ENCODE measurements at places on chromosomes 2 and 18.

- no peak for DNase-seq
Observed at GRCh38 chr18:12451428-12451827, 43.7 kb downstream of the PRELID3A start.

DNA sequence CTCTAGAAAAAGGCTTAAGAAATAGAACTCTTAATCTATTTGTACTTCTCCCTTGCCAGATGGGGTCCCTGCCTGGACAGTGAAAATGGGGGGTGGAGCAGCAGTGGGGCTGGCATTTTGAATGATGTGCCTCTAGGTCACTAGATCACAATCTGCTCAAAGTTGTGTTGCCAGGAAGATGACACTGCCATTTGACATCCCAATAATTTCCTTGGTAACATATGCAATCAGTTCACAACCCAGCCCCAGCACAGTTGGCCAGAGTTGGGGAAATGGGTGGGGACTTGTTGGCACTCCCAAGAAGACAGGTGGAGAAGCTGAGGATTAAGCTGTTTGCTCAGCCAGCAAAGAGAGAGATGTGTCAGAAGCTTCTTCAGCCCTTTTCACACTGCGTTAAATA lies 558.3 kb upstream of the KLHL29 start:
- DNase-seq, result peak; percentile 15

DNA sequence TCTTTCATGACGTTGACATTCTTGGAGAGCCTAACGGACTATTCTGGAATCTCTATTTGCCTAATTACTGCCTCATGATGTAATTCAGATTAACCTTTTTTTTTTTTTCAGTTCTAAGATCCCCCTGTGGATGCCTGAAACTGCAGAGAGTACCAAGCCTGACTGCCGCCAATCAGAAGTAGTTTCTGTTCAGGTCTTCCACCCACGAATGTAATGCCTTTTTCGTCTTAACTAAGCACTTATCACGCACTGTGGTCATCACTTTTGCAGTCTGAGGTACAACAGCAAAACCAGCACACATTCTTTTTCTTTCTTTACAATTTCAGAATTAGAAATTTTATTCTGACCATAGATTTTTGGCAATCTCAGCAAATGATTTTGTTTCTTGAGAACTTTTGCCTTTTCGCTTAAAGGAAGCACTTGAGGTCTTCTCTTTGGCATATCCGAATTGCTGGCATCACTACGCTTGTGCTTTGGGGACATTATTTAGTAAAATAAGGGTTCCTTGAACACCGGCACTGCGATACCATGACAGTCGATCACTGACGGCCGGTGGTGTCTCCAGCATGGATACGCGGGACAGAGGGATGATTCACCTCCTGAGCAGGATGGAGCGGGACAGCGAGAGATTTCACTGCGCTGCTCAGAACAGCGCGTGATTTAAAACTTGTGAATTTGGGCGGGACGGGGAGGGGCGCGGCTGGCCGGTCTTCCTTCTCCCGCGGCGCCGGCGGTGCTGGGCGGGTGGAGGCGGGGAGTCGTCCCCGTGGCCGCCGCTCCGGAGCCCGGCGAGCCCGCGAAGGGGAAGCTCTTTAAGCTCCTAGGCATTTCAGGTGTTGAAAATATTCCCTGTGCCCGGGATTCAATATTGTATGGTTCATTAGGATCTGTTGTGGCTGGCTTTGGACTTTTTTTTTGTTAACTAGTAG lies 32.0 kb upstream of the GPR55 start:
- DNase-seq, result no peak

DNA sequence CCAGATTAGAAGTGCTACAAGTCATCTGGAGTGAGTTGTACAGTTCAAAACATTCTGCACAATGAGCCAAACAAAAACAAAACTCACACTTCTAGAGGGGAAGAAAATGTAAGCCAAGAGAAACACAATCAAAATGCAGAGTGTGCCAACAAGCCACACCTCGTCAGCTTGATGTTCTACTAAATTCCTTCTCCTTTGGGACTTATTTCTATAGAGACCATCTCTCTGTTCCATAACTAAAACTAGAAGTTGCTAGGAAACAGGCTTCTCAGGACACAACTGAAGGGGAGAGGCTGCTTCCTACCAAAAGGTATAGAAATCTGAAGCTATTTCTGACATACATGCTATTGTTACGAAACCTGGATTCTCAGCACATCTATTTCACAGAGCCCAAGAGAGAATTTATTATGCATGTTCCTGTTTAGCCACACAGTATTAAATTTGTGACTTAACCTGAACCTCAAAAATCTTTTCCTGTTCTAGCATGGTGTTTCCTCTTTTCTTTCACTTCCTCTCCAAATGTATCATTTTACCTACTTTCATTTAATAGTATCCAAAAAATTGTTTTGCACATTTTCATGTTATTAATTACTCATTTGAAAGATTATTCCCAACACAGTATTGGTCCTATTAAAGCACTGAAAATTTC lies 211.4 kb upstream of the CCDC150 start:
- DNase-seq, result no peak

GRCh38 chr2:71925268-71926088 lies 222.2 kb downstream of the CYP26B1 start:
- DNase-seq, result no peak

DNA sequence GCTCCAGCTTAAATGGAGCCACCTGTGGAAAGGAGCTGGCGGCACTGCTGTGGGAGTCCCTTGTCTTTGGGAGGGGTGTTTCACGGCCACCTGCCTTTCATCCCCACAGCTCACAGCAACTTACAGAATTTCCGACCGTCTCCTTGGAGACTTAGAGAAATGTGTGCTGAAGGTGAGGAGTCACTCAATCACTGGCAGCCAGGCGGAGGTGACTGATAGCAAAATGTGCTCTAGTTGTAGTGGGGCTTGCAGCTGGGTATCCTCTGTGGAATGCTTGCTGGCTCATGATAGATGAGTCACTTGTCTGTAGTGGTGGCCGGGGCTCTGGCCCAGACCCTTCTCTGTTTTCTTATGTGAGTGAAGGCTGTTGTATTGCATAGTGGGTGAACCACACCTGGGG lies 110.7 kb downstream of the SH3RF3 start:
- DNase-seq, result no peak

DNA sequence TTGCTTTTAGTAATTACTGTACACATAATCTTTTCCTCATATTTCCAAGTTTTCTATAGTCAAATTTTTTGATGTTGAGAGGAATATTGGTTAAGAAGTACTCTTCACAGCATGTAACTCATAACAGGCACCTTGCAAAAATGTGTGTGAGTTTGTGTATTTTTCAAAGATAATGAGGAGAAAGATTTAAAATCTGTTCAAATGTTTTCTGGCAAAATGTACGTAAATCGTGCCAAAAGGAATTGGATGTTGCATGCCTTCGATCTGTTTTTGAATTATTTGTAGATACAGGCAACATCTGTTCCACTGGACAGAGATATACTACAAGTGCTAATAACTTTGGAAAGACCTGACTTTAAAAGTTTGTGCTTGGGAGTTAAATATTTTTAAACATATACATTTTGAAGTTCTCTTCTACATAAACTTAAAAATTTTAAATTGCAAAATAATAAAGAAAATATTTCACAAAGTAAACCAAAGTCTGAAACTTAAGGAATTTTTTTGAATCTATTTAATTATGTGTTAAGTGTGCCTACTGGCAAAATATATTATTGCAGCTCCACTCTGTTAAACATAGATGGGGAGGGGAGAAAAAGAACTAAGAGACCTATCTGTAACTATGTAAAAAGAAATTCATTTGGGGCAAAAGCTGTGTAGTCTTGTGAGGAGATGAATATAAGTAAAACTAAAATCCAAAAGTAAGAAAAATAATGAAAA lies 133.5 kb upstream of the UBE2E3 start:
- DNase-seq, result no peak

- DNase-seq, result no peak
Observed at GRCh38 chr2:9420495-9420894, 2.8 kb downstream of the ITGB1BP1 start.

DNA sequence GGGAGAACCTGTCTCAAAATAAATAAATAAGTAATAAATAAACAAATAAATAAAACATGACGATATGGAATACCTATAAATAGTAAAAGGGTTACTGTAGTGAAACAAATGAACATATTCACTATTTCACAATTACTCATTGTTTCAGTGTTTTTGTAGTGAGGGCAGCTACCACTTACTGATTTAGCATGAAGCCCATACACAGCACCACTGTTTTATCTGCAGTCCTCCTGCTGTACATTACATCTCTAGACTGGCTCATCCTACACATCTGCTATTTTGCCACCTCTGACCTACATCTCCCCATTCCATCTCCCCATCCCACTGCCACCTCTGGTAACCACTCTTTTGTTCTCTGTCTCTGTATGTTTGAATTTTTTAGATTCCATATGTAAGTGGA lies 332.7 kb upstream of the SMIM21 start:
- DNase-seq, result no peak

GRCh38 chr2:75807992-75808391 lies 97.3 kb upstream of the GCFC2 start:
- DNase-seq, result no peak

GRCh38 chr2:17413036-17413435 lies 105.2 kb downstream of the RAD51AP2 start:
- DNase-seq, result no peak

GRCh38 chr2:149422337-149422990 lies 92.1 kb downstream of the LYPD6 start:
- no peak for DNase-seq

DNA sequence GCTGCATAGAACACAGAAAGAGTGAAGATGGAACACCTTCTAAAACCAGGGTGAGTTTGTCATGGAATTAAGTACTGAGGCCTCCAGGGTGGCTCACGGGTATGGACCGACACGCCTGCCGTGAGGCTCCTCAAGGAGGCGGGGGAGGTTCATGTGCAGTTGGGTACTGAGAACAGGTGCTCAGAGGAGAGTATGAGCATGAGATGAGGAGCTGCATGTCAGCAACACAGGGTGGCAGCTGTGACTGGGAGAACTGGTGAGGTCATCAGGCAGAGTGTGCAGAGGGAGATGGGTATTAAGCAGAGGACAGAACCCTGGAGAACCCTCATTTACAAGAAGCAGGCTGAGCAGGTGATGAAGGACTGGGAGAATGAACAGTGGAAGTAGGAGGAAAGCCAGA lies 63.2 kb upstream of the KLHL29 start:
- DNase-seq, result no peak

DNA sequence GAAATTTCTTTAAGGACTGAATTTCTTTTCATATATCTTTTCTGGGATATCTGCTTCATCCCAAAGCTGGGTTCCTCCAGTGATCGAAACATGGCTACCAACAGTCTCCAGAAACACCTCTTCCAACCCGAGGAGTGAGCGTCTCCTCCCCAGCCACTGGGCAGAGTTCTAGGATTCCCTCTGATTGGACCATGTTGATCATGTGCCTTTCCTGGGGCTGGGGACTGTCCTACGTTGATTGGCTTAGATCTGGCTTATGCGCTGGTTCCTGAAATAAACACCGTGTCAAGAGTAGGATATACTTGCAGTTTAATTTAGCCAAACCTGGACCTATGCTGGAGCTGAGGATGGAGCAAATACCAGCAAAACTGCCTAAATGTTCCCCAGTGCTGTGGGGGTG lies 55.5 kb upstream of the SLC16A14 start:
- DNase-seq, result no peak

DNA sequence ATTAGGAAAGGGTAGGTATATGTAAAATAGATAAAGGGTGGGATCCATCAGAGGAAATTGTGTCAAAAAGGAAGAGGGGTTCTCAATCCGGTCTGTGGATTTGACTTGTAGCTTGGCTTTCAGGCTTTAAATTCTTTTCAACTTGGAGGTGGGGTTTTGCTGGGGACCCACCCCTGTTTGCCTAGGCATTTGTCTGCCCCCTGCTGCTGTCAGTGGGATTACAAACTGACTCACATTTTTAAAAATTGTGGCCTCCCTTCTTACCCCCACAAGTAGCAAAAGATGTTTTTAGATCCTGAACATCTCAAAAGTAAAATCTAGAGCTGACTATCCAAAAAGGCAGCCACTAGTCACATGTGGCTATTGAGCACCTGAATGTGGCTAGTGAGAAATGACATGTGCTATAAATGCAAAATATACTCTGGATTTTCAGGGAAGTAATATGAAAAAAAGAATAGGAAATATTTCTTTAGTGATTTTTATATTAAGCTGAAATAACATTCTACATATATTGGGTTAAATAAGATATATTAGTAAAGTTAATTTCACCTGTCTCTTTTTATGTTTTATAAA lies 178.9 kb downstream of the GFPT1 start:
- no peak for DNase-seq

- no peak for DNase-seq
Observed at GRCh38 chr2:192206399-192206798, 11.7 kb upstream of the TMEFF2 start.

DNA sequence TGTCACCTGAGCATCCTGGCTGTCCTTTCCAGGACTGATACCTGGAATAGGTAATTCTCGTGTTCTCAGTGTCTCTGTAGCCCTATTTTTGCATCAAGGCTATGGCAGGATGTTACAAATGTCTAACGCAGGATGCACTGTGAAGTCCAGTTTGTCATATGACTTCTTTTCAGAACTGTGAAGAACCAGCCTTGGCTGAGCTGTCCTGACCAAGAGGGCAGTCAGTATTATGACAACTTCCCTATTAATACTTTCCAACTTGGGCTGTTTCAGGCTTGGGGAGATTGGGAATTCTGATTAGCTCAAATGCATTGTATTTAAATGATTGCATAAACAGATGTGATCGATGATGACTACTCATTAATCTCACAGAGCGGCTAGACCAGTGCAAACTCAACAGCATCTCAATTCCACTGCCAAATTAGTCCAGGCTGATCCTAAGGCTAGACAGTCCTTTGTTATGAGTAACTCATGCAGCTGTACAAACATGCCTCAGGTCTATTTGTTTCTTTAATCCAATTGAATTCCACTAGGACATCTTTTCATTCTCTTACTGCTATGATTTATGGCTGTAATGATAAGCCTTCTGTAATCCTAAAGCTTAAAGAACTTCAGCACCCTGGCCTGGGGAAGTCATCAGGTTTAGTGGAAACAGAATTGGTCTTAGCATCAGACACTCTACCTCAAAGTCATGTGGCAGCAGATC lies 331.6 kb downstream of the KCNS3 start:
- DNase-seq, result peak; percentile 38

- no peak for DNase-seq
Observed at GRCh38 chr2:132814651-132815050, 144.6 kb upstream of the LYPD1 start.

GRCh38 chr18:12976305-12976704 lies 14.9 kb upstream of the CEP192 start:
- no peak for DNase-seq

GRCh38 chr18:25724997-25725396 lies 365.4 kb downstream of the SS18 start:
- no peak for DNase-seq

- no peak for DNase-seq
Observed at GRCh38 chr2:121778741-121779487, 23.5 kb downstream of the TSN start.
